ENCODE measurements at places on chromosomes 7 and 10. TPM values are rescaled to one million over a fixed set of nuclear protein-coding genes. Genes with fewer than 3 reads are reported as not detected.

The PPIA gene
- 3,201 TPM for total RNA-seq

The TUBAL3 gene
- not detected for total RNA-seq

The ELN gene
- total RNA-seq, result not detected

The FLNC gene
- 121 TPM for total RNA-seq

The C7orf33 gene
- total RNA-seq, result not detected

- DNase-seq, result peak; percentile 56
Measured at GRCh38 chr7:110852156-110852940, 238.6 kb upstream of the LRRN3 start.

- DNase-seq, result no peak
Measured at GRCh38 chr7:150918378-150918777, 59.7 kb downstream of the KCNH2 start.

GRCh38 chr10:93917064-93917391 lies 23.2 kb downstream of the SLC35G1 start:
- no peak for DNase-seq

DNA sequence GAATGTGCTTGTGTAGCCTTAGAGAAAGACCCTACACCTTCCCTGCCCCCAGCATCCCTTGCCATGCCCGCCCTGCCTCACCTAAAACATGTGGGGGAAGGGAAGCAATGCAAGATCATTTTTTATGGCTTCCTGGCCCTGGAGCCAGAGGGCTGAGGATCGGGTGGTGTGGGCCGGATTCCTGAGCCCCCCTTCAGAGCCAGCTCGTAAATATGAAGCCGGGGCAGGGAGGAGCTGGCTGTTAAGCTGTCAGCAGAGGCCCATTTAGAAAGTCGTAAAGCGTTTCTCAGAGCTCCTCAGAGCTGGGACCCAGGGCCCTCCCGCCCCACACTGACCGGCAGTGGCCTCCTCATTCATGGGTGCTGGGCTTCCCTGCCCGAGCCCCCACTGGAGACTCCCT lies 23.9 kb downstream of the UNC5B start:
- no peak for DNase-seq

DNA sequence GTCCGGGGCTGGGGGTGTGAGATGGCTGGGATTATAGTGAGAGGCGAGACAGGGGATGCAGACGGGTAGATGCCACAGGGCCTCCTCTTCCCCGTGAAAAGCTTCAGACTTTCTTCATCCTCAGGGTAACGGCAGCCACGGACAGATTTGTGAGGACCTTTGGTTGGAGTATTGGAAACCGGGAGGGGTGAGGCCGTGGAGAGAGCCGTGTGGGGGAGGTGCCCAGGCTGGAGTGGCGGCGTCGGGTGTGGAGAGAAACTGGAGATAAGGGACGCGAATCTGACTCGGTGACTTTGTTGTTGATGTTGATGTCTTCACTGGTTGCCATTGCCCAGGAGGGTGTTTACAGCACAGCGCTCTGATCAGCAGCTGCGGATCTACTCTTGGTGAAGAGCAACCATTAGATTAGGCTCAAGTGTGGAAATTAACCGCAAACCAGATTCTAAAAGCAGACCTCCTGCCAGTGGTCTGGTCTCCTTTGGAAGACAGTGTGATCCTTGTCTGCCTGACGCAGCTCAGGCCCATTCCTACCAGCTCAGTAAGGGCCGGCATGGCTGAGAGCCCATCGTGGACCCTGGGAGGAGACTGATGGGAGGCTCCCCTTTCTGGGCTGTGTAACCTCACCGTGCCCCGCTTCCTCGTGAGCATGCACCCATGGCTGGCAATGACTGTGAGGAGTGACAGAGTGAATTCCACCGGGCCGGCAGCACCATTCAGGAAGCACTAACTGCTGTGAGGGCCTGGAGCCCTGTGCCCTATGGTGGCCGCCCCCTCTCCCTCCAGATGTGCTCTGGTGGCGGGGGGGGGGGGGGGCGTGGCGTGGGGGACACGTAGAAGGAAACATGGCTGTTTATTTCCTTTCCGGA lies 90.3 kb downstream of the INPP5A start:
- no peak for DNase-seq

GRCh38 chr7:157291404-157292080 lies 45.3 kb upstream of the DNAJB6 start:
- DNase-seq, result no peak

GRCh38 chr10:32771217-32771616 lies 186.8 kb downstream of the ITGB1 start:
- no peak for DNase-seq

DNA sequence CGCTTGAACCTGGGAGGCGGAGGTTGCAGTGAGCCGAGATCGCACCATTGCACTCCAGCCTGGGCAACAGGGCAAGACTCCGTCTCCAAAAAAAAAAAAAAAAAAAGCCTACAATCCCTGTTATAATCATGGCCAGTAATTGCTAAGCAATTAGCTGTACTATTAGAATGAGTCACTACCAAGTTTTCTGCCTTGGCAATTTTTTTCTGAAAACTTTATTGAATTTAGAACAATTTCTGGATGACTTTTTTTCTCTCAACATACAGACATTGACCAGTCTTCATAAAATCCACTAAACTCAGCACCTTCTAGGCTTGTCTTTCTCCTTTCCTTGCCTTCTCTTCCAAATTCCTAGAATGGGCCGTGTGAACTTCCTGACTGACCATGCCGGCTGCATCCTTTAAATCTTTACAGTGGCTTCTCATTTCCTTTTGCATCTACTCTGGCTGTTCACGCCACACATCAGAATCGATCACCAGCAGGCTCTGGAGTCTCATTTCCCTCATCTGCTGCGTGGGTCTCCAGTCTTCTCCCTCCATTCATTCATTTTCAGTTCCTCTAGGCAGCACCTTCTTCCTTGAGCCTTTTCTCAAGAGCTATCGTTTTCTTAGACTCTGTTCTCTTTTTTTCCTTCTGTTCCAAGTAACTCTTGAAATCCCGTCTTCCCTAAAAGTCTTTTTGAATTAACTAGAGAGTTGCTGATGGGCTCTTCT lies 107.9 kb downstream of the KAT6B start:
- no peak for DNase-seq

DNA sequence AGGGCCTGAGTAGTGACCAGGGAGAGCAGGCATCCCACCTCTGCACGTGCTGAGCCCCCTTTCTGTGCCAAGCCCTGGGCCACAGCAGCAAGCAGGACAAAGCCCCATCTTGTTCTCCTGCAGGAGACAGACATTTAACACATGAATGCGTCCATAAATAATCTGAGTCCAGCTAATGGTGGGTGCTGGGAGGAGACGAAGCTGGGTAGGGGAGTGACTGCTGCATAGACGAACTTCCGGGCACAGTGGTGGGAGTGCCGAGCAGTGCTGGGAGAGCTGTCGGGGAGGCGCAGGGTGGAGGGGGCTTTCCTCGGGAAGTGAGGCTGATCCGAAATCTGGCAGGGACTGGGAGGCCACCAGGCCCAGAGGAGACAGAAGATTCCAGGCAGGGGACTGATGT lies 35.2 kb upstream of the SLC29A3 start:
- DNase-seq, result no peak

DNA sequence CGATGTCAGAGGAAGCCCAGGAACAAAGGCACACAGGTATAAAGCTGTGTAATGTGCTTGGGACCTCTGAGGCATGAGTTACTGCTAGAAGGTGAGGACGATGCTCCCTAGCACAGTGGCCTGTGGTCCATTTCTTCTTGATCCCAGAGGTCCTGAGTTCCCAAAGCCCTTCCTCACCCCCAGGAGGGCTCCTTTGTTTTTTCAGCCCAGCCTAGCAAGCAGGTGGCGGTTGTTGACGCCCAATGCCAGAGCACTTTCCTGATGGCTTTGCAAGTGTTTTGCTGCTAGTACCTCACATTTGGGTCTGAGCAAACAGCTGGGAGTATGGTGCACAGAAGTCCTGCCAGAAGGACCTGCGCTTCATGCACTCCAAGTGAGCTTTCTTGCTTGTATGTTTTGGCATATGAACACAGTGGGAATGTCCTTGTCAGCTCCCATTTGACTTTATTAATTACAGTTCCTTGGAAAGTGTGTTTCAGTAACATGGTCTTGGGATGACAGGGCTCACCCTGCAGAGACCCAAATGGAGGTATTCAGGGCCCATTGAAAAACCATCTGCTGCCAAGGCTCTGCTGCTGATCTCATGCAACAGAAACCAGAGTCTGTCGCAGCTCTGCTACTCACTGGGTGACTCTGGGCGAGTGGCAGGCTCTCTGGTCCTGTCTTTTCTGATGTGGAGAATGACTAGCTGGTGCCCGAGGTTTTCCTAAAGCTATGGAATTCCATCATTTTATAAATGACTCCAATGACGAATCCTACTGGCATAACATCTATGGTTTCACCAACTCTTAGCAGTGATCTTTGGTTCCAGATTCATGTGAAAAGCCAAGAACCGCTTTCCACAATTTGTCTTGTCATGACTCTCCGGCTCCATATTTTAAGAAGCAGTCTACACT lies 134.9 kb downstream of the ARID5B start:
- DNase-seq, result peak; percentile 63

GRCh38 chr10:74474022-74474713 lies 323.1 kb downstream of the ADK start:
- peak; percentile 51 for DNase-seq

DNA sequence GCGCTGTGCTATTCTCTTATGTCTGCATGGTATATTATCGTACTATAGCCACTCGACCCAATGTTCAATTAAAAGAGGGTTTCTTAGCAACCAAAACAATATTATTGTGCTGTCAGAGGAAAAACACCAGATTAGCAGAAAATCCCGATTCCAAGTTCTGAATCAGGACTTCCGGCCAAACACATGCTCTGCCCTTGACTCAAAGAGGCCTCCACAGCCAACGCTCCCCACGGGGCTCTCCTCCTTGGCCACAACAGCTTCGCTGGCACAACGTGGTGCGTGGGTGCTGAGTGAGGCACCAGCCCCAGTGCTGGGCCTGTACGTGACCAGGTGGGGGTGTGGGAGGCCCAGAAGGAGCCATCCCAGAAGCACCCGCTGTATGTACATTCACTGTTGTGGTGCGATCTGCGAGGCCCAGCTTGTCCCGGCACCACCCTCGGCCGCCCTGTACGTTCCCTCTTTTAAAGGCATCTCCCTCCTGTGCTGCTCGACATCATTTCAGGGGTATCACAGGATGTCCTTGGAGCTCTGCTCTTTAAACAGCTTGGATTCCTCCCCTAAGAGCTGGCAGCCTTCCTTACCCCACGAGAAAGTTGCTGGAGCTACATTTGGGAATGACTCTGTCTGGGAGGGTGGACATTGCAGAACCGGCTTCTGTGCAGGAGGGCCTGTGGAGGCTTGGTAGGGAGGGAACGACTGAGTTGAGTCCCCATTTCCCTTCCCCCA lies 736.2 kb downstream of the PARD3 start:
- DNase-seq, result no peak

- DNase-seq, result no peak
Measured at GRCh38 chr10:52252307-52252706, 61.8 kb upstream of the DKK1 start.

DNA sequence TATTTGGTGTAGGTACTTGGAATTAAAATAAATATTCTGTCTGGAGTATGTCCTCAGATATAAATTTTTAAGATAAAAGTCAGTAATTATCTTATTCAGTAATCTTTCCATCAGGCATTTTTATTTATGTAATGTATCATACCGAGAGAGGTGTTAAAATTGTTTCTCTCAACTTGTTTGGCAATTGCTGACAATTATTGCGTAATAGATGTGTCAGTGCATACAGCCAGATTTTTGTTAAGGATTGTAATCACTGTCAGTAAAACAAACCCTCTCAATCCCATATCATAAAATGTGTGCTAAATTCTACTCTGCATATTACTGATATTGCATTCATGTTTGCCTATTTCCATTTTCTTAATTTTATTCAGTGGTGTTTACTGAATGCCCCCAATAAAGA lies 69.2 kb downstream of the CNTNAP2 start:
- no peak for DNase-seq

- DNase-seq, result no peak
Measured at GRCh38 chr10:130232166-130233034, 96.2 kb downstream of the GLRX3 start.

DNA sequence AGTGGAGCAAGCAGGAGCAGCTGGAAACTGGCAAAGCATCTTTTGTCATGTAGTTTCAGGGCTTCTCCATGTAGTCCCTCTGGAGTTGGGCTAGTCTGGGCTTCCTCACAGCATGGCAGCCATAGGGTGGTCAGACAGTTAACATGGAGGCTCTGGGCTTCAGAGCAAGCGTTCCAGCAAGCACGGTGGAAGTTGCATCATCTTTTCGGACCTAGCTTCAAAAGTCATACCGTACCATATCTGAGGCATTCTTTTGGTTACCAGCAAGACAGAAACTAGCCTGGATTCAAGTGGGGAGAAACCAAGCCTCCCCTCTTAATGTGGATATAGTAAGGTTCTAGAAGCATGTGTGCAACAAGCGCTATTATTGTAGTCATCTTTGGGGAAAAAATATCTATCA lies 135.0 kb downstream of the HTR7 start:
- DNase-seq, result no peak

All from PC-3 (cell line).